ENCODE measurements at places on chromosomes 16 and 17.

DNA sequence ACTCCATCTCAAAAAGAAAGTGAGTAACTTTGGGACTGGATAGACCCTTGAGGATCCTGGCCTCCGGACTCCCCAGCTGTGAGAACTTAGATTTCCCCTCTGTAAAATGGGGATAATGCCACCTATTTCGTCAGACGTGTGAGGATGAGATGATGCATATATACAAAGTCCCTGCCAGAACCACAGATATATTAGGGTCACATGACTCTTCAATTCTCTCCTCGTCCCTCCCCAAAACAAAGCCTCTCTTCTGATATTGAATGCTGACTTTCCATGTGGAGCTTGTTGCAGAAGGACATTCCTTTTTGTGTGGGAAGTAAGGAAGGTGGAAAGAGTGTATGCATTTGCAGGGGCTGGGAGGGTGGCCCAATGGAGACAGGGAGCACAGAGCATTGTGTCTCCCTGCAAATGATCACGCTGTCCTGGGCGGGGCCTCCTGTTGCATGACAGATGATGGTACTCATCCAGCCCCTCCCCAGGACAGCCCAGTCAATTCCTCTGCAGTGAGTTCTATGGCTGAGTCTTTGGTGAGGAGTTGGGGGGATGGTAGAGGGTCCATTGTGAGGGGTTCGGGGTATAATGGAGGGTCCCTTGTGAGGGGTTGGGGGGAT lies 35.1 kb upstream of the MGAT5B start:
- no peak for DNase-seq

- DNase-seq: no peak
Measured at GRCh38 chr17:29248845-29249244, 2.2 kb downstream of the CRYBA1 start.

GRCh38 chr17:59771093-59771492 lies 63.6 kb downstream of the VMP1 start:
- no peak for DNase-seq

DNA sequence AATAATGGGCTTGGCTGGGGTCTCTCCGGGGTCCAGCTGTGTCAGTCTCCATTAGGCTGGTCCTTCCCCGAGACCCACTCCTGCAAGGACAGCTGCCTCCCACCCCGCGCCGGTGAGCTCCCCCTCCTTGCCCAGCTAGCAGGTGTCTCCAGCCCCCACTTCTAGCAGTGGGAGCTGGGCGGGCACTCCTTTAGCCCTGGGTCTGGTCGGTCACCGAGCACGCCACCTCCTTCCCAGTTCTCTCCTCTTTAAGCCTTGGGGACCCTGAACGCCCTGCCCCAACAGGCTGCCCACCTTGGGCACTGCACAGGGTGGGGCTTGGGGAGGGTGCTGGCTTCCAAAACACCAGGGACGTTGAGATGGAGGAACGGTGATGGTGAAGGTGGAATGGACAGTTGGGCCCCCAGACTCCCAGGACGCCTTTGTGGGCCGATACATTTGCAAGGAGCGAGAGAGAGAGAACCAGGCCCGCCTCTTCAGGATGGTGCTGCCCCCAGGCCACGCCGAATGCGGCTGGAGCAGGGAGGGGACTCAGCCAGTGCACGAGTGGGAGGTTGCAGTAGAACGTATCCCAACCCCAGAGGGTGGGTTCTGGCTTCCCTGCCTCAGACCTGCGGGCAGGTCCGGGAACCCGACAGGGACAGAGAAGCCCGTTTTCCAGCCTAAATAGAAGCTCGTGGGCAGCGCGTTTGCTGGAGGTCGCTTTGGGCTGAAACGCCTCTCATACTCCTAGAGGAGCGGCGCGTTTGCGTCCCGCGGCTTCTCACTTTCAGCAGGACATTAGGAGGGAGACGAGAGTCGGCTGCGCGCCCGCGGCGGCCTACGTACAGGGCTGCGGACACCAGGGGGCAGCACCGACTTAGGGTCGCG lies 10.7 kb downstream of the TBX2 start:
- peak; percentile 57 for DNase-seq

- DNase-seq: no peak
Measured at GRCh38 chr16:26787924-26788323, 278.8 kb upstream of the C16orf82 start.

DNA sequence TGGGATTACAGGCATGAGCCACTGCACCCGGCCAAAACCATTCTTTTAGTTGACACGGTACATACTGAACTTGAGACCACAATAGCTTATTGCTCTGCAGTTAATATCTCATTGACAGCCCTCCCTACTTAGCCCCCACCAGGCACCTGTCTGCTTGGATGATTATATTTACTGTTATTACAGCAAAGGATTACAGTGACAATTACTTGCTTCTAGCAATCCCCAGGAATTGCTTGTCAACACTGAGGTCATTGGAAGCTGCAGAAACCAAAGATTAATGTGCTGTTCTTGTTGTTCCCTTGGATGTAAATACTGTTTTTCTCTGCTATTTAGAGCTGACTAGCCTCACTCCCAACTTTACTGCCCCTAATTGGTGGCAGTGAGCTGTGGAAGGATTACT lies 211.2 kb downstream of the LGALS9B start:
- no peak for DNase-seq

DNA sequence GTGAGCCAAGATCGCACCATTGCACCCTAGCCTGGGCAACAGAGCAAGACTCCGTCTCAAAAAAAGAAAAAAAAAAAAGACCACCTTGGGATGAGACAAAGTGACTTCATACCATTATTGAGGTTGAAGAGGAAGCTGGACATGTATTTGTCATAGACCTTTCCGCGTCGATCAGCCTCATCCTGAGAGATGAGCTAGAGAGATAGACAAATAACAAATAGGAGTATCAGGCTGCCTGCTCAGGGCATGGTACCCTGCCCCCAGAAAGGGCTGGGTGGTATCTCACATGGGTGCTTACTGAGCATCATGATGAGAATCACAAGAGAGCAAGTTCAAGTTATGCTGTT lies 22.1 kb downstream of the CNTNAP1 start:
- DNase-seq: no peak

DNA sequence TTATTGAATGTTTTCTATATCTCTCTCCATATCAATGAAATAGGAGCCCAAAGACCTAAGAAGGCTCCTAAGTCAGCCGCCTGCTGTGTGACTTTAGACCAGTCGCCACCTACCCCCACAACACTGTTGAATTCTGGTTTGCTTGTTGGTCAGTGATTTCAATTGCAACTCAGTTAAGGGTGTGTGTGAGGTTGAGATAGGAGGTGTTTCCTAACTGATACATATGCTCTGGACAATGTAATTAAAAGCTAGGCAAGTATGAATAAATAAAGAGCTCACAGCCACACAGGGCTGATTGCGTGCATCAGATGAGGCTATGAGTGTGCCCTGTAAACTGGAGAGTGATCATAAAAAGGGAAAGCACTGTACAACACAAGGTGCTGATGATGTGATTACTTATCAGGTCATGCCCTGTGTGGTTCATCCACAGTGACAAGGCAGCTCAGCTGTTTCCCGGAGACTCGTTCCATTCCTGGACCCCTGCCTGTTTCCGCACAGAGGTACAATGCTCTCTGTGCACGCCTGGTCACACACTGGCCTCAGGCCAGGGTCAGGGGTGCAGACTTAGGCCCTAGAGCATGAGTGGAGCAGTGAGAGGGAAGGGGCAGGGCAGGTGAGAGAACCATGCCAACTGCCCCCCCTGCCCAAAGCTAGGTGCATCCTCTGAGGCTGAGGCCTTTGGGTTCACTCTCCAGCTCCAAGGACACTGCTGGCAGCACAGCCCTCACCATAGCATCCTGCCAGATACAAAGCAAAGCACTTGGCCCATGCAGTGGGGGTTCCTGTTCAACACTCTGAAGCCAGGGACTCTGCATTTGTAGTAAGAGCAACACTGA lies 3.3 kb upstream of the KRT35 start:
- DNase-seq: peak; percentile 55

DNA sequence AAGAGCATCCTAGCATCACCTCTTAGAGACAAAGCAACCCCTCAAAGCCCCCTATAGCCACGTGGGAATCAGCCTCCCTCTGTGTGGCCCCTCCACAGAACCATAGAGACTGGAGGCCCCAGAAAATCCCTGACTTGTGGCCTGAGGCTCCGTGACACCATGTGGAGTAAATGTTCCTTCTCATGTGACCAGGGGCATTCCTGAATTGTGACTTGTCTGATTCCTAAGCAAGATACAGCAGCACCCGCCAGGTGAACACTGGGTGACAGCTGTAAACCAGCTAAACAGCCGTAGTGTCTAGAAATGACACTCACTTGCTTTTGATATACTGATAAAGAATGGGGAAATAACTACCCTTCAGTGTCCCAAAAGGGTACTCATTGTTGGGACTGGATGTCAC lies 79.0 kb downstream of the DYNLRB2 start:
- peak; percentile 47 for DNase-seq

- no peak for DNase-seq
Measured at GRCh38 chr17:42404326-42405055, 16.2 kb upstream of the STAT3 start.

DNA sequence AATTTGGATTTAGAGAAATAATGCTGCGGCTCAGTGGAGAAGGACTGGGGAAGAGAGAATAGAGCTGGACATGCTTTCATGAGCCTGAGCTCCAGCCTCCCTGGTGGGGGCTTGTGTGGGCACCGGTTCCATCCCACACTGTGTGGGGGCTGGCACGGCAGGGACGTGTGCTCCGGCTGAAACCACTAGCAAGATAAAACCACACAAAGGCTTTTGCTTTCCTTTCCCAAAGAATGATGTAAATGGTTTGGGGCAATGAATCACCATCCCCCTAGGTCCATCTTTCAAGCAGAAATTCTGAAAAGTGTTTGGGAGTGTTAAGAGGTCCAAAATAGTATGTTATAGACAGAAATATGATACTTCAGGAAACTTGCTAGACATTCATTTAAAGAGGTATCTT lies 77.0 kb downstream of the CDH11 start:
- peak; percentile 92 for DNase-seq

GRCh38 chr16:85055493-85056210 lies 28.1 kb downstream of the KIAA0513 start:
- peak; percentile 72 for DNase-seq

- DNase-seq: no peak
Measured at GRCh38 chr17:13384626-13385025, 217.1 kb downstream of the HS3ST3A1 start.

DNA sequence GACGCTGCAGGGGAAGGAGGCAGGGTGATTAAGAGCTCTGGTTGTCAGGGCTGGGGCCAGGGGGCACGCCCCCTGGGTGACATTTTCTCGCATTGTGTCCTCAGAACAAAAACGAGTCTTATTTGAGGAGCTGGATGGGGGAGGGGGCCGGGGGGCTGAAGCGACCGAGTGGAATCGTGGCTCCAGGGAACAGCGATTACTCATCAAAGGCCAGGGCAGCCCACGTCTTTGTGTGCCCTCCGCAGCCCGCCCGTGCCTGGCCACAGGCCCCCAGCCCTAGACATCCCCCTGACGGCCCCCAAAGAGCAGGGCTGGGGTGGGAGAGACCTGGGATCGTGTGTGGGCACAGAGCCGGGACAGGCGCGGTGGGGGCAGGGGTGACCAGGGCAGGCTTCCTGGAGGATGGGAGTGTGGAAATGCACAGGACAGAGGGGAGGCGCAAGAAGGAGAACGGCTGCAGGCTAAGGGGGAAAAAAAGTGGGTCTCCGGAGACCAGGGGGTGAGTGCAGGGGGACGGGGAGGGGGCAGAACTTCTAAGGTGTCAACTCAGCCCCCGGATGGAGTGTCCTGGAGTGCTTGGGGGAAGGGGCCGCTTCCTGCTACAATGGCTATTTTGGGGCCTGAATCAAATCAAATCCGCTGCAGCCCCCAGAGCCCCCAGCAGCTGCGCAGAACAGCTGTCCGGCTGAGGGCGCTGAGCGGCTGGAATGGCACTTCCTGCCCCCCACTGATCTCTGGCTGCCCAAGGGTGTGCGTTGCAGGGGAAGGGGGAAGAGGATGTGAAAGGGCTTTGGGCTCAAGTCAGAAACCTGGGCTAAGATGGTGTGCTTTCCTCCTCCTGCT lies 24.0 kb upstream of the PHB1 start:
- DNase-seq: no peak

DNA sequence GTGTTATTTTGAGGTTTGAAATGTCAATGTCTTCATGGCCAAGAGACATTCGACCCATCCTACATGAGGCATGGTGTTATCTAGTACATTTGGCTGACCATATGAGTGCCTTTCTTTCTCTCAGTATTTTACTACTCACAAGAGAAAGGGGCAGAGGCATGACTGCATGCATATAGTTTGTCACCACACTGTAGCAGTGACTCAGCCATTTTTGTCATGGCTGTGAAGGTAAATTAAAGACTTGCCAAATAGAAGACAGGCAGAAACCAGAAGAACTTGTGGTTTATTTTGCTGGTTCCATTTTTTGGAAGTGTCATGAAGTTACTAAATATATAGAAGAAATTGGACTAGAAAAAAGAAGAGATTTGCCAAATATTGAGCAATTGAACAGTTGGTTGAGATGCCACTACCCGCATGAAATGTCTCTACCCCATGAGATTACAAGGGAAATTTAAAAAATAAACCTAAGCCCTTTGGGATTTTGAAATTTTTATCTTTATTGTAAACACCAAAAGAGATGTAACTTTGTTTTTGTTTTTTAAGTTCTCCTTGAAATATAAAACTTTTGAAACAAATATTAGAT lies 170.3 kb downstream of the CHD9 start:
- peak; percentile 54 for DNase-seq

DNA sequence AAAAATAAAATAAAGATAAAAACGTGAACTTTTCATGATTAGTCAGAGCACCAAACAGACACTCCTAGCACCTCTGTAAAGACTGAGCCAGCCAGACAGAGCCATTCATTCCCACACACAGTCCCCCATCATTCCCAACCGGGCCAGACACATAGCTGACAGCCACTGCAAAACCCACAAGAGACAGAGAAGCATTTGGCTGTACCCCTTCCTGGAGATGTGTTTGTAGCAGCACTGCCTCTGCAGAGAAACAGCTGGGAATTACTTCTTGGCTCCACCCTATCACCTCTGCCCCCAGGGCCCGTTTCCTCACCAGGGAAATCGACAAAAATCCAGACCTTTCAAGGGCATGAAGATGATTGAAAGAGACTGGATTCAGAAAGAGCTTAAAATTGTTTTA lies 46.4 kb downstream of the MYH11 start:
- DNase-seq: peak; percentile 74

DNA sequence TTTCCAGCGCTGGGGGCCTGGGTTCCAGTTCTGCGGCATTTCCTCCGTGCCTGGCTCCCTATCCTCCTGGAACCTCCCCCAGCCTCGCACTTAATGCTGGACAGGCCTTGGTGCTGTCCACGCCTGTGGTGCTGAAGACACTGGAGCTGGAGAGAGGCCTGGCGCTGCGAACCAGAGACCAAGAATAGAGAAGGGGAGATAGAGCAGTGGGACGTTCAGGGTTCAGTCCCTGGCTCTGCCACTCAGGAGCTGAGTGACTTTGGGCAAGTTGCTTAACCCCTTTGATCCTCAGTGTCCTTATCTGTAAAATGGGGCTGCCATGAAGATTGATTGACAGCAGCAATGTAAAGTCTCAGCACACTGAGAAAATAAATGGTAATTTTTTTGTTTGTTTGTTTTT lies 11.9 kb downstream of the SBK1 start:
- DNase-seq: peak; percentile 36

- DNase-seq: no peak
Measured at GRCh38 chr17:8012996-8013640, 10.7 kb downstream of the GUCY2D start.

- no peak for DNase-seq
Measured at GRCh38 chr17:81025065-81025740, 9.7 kb upstream of the BAIAP2 start.

GRCh38 chr16:77183137-77183536 lies 7.9 kb upstream of the MON1B start:
- no peak for DNase-seq

GRCh38 chr17:14741491-14741890 lies 440.6 kb downstream of the HS3ST3B1 start:
- DNase-seq: peak; percentile 18
